ENCODE measurements at places on chromosomes 1 and 21.

DNA sequence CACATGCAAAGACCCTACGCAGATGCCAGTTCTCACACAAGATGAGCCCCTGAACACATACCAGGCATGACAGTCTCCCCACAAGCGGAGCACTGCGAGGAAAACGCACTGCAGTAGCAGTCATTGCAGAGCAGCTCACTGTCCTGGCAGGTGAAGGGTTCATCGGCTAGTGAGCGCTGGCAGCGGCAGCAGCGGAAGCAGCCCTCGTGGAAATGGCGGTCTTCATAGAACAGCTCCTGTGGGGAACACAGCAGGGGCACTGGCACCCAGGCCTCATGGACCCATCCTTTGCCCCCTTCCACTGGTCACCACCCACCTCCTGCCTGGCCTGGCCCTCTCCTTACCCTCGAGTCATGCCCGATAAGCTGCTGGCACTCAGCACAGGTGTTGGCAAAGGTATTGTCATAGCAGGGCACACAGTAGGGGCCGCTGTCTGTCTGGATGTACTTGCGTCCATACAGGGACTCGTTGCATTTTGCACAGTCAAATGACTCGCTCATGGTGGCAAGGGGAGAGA lies 6.3 kb downstream of the FHL3 start:
- DNase-seq, result no peak

DNA sequence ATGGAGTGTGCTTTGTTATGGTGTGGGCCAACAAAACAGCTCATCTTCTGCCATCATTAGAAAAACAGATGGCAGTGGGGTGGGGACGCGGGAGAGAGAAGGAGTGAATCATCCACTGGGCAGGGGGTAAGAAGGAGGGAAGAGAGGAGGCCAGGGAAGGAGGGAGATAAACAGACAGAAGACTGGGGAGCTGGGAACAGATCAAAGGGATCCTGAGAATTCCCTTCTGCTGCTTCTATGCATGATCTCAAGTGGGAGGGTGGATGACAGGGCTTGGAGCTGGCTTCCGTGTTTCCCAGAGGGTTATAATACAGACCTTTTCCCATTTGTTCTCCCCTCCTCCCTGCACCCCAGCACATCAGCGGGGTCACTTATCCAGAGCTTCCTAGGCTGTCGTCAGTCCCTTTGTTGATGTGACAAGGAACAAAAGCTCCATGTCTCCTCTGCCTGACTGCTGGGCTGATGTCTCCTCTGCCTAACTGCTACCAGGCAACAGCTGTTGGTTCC lies 338.6 kb downstream of the PAPPA2 start:
- no peak for DNase-seq

- no peak for DNase-seq
These were observed 31.0 kb downstream of the TTC39A start for GRCh38 chr1:51299185-51299885.

DNA sequence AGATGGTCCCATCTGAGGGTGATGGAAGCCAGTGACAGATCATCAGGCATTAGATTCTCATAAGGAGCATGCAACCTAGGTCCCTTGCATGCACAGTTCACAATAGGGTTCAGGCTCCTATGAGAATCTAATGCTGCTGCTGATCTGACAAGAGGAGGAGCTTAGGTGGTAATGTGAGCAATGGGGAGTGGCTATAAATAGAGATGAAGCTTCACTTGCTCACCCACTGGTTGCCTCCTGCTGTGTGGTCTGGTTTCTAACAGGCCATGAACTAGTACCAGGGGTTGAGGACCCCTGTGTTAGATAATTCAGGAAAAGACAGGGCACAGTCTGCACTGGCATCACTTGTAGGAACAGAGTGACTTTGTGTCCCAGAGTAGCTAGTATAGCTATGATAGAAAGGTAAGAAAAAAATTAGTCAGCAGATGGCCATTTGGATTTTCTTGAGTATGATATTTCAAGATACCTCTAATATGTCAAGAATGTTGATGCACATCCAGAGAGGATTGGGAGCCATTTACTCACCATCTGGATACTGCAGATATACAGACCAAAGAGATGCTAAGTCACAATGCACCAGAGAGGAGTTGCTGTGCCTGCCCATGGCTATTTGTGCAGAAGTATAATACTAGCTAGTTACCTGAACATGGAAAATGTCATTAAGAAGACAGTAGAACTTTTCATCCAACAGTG lies 53.6 kb downstream of the ADCY10 start:
- DNase-seq, result no peak

GRCh38 chr1:29985606-29985945 lies 737.8 kb downstream of the MATN1 start:
- no peak for DNase-seq

- no peak for DNase-seq
These were observed 20.6 kb downstream of the ADORA1 start for GRCh38 chr1:203148127-203148526.

- no peak for DNase-seq
These were observed 2.1 kb downstream of the GUK1 start for GRCh38 chr1:228142155-228142691.

DNA sequence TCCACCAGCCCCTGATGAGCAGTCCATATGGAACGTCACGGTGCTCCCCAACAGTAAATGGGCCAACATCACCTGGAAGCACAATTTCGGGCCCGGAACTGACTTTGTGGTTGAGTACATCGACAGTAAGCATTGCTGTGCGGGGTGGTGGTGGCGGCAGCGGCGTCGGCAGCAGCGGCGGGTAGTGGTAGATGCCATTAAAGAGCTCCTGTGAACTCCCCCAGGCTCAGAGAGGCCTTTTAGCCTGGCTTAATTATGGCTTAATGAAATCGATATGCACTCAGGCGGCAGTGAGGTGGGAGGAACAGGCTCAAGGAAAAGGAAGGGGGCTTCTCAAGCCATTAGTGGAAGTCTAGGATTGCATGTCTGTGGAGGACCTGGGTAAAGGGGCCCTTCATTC lies 41.9 kb upstream of the CNTN2 start:
- DNase-seq, result no peak

DNA sequence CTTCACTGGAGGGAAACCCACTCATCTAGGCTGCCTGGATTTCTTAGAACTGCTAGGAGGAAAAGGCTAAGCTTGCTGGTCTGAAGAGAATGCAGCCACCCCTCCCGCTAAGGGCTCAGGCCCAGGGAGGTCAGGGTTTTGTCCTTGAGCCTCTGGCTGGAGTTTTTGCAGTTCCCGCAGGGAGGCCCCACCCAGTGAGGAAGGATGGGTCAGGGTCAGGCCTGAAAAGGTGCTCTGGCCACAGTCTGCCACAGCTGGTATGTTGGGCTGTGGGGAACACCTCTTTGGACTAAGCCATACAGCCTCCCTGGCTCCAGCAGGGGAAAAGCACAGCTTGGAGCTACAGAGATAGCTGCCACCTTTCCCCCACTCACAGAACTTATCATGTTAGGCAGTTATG lies 71.4 kb upstream of the PAPPA2 start:
- DNase-seq, result no peak

GRCh38 chr1:204314893-204315658 lies 44.7 kb downstream of the PLEKHA6 start:
- no peak for DNase-seq

GRCh38 chr1:30313176-30313575 lies 410.2 kb downstream of the MATN1 start:
- DNase-seq, result no peak

DNA sequence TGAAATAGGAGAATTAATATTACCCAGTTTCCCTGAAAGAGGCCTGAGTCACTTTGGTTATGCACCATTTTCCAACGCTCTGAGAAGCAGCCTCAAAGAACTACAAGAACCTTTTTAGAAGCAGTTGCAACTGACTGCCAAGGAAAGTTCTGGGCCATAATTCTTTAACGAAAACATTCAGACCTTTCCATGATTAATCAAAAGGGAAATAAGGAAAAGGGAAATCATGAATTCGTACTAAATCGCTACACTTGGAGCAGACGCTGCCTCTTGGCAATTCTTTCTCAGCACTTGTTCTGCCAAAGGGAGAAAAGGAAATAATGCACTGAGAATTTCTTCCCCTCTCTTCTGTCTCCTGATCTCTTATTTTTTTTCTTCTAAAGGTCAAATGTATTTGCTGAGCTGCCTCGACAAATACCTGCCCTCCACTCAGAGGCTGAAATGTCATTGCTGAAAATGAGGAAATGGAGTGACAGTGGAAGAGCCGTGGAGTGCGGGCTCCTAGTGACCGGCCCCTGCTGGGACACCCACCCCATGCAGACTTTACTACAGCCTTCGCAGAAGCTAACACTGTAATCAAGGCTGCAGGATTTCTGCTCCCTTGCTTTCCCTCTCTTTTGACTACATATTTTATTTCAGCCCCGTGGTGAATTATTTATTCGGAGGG lies 67.9 kb upstream of the GALNT2 start:
- no peak for DNase-seq

DNA sequence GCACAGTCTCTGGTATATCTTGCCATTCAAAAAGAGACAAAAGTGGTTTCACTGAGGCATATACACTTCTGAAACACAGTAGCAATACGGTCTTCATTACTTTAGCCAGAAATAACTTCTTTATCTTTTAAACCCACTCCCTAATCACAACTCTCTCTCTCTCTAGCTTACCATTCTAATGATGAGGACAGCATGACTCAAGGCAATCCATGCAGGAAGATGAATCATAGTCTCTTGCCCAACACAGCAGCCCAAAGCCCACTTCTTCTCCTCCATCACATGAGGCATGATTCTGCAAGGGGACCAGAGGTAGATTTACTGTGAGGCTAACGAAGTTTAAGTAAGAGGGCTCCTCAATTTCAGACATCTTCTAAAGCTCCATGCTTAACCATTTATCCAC lies 285.0 kb upstream of the NR5A2 start:
- no peak for DNase-seq

DNA sequence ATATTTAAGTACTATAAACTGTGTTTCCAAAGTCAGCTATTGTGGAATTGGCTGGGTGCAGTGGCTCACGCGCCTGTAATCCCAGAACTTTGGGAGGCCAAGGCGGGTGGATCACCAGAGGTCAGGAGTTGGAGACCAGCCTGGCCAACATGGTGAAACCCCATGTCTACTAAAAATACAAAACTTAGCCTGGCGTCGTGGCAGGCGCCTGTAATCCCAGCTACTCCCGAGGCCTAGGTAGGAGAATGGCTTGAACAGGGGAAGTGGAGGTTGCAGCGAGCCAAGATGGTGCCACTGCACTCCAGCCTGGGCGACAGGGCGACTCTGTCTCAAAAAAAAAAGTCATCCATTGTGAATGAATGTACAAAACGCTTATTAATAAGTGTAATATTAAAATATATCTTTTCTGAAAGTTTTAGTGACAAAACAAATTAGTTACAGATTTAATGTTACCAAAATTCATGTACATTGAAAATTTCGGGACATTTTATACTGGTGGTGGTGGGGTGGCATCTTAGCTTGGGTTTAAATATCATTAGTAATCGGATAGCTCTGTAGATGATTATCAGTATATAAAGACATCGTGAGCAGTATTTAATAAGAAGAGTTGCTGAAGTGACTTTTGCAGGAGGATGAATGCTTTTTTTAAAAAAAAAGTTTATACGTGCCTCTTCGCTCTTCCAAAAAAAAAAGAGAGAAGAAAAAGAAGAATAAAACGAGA lies 503 bp upstream of the SRSF11 start:
- DNase-seq, result no peak

- DNase-seq, result no peak
These were observed 4.8 kb downstream of the ZNF672 start for GRCh38 chr1:248842781-248843331.

DNA sequence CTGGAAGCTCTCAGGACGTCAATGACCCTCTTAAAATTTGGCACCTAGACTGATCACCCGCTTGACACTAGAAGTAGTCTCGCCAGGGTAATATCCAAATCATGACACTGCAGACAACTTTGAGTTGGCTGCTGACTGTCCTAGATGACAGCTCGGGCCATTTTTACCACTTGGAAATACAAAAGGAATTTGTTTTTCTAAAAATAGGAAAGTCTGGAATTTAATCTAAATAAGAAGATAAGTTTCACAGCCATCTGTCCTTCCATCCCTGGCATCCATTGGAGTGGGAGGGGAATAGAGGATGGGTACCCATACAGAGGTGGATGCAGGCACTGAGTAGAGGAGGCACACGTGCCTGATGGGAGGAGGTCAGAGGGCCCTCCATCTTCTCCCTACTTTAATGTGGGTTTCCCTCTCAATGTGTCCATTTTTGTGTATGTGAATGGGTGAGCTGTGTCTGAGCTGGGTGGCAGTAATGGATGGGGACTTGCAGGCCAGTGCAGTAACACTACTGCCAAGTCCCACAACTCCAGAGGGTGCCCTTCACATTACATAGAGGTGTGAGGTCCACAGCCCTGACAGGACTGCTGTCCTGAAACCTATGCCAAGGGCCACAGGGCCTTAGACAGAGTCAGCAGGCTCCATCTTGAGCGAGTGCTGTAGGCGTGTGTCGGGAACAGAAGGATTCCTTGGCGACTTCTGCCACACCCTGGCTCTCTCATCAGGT lies 104.8 kb upstream of the IPO9 start:
- DNase-seq, result no peak

DNA sequence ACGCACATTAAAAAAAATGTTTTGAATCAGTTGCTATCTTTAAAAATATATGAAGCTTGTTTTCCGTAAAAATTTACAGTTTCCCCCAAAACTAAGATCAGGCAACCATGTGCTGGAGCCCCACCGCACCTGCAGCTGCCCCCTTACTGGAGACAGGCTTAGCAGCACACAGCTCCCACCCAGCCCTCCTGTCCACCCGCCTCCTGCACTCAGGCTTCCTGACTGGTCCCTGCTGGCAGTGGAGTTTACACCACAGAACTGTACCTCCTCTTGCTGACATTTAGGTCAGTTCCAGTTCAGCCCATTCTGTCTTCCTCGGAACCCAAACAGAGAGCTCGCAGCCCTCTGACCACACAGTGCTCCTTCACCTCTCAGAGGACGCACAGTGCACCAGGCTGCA lies 2.1 kb downstream of the GPR161 start:
- no peak for DNase-seq

DNA sequence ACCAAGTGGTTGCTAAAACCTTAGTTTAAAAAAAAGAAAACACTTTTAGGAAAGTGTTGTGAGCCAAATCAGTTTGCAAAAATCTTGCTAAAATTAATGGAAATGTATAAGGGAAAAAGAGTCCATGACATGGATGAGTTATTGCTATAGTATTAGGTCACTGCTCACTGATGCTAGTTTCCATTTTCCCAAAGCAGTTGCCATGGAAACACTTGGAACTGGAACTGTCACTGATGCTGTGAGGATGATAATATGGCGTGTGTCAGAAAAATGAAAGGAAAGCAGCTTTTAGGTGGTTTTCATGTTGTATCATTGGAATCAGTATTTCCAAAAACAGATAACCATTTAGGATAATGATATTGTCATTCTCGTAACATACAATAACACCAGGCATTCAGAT lies 104.4 kb downstream of the PHTF1 start:
- DNase-seq, result no peak

- DNase-seq, result no peak
These were observed 648.8 kb downstream of the ADGRL2 start for GRCh38 chr1:82449506-82450057.

GRCh38 chr1:83509301-83509781 lies 489.6 kb downstream of the TTLL7 start:
- no peak for DNase-seq
